ENCODE measurements at places on chromosomes 6 and 20. TPM values are rescaled to one million over a fixed set of nuclear protein-coding genes. Genes with fewer than 3 reads are reported as not detected.

METTL24 gene
- not detected for total RNA-seq

DNA sequence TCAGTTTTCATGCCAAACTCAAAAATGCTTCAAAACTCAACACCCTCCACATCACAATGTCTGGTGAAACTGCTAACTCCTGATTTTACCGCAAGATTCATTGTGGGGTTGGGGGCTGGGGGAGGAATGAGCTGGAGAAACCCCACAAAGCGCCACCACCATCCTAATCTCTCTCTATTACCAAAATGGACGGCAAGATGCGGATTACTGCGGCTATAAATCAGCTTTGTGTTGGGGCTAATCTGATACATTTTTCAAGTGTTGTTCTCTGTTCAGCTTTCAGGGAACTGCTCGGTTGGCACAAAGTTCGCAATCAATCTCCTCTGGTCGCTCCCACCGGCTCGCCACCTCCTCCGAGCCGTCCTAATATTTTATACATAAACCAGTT lies 83.7 kb downstream of the TMEM242 start:
- H3K36me3 ChIP-seq, result no peaks in the 10 kb centered on the region
- H3K27me3 ChIP-seq, result peaks cover 19% of the 10 kb centered on the region
- H3K4me3 ChIP-seq, result no peak overlapping the region

GRCh38 chr6:35730745-35731413 lies 6.0 kb upstream of the ARMC12 start:
- H3K36me3 ChIP-seq, result no peaks in the 10 kb centered on the region
- DNase-seq, result no peak
- H3K27me3 ChIP-seq, result peaks cover 4% of the 10 kb centered on the region

- no peak overlapping the region for H3K27ac ChIP-seq
- peaks cover 12% of the 10 kb centered on the region for H3K4me1 ChIP-seq
- H3K4me3 ChIP-seq, result no peak overlapping the region
- H3K36me3 ChIP-seq, result peaks cover 67% of the 10 kb centered on the region
- H3K27me3 ChIP-seq, result no peaks in the 10 kb centered on the region
Measured at GRCh38 chr20:37223053-37223452, 38.6 kb downstream of the GHRH start.

APCDD1L gene
- not detected for total RNA-seq

All from SJSA1 (cell line).